Left renal cortex interstitium (tissue), 4 donors: ENCODE measurements at places on chromosomes 6 and 20. TPM values are rescaled to one million over a fixed set of nuclear protein-coding genes. Genes with fewer than 3 reads are reported as not detected.

LGSN gene
- polyA plus RNA-seq, result 1.5 TPM

OPRL1 gene
- polyA plus RNA-seq, result 0.85 TPM

- DNase-seq, result no peak
Measured at GRCh38 chr6:131828080-131828479, 20.3 kb downstream of the ENPP1 start.

DNA sequence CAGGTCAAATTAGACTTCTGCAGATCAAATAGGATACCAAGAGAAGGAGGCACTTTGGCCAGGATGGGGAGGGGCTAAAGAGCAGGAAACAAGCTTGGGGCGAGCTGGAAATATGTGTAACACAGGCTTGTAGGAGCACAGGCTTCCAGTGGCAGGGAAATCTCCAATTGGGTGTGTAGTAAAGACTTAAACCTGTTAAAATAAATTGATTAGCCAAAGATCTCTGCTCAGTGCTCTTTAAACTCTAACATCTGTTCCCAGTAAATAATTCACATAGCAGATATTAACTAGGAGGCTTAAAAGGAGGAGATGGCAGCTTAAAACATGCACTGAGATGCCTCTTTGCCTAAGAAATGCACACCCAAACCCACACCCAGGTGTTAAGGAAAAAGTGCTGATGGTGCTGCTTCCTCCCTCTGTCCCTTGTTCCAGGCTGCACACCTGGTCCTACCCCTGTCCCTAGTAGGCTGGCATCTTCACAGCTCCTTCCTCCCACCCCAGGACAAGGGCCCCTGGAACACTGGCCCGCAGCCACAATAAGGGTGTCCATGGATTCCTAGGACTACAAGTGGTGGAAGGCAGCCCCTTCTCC is 93.5 kb upstream of the MLN start:
- DNase-seq, result no peak

HLA-DQB1 gene
- 6.8 TPM for polyA plus RNA-seq

DNA sequence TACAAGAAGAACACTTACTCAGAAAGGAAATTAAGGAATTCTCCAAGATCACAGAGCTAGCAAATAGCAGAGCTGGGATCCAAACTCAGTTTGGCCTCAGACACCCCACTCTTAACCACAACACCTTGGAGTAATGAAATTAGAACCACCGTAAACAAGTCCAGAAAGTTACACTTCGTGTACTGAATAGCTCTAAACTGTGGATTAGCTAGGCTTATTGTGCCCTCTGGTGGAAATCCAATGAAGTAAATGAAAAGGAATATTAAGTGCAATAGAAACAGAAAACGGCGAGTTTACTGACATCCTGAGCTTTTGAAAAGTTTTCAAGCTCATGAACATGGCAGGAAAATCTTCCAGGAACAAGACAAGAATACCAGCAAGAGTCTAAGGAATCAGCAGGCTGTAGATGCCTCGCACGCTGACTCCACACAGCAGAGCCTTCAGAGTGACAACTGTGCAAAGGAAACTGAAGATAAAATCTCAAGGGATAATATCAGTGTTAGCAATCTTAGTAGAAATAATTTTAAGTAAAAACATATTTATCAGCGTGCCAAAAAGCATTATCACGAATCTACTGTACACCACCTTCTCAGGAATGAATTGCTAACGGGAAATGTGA is 34.6 kb downstream of the FBXO5 start:
- peak; percentile 39 for DNase-seq

COL21A1 gene
- 122 TPM for polyA plus RNA-seq

GRCh38 chr6:99393366-99393697 is 663 bp downstream of the COQ3 start:
- no peak for DNase-seq

DNA sequence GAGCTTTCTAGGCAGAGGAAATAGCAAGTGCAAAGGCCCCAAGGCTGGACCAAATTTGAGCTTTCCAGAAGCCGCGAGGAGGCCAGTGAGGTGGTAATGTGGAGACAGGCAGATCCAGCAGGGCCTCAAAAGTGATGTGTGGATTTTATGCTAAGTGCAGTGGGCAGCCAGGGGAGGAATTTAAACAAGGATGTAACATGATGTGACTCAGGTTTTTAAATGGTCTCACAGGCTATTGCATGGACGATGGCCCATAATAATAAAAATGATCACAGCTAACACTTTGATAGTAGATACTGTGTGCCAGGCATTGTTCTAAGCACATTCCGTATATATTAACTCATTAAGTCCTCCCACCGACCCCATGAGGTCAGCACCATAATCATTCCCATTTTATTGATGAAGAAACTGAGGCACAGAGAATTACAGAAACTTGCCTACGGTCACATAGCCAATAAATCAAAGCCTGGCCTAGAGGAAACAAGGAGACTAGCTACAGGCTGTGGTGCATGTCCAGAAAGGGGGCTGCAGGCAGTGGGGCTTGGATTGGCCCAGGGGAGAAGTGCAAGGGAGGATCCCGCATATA is 18.0 kb upstream of the PREX1 start:
- no peak for DNase-seq

EPPIN gene
- polyA plus RNA-seq, result 0.65 TPM

FAM83D gene
- 12.9 TPM for polyA plus RNA-seq

SPEF1 gene
- 1.2 TPM for polyA plus RNA-seq

DPPA5 gene
- not detected for polyA plus RNA-seq

TSPO2 gene
- polyA plus RNA-seq, result 0.88 TPM
